Activated gamma-delta T cell treated with anti-CD3 and anti-CD28 coated beads, Interleukin-2, amount 50 U/mL, for 16 hours (primary cell): ENCODE measurements at places on chromosomes 11 and 22.

- DNase-seq, result no peak
These were observed 25.7 kb downstream of the TTC12 start for GRCh38 chr11:113339929-113340589.

GRCh38 chr22:37433786-37434185 is 6.5 kb upstream of the ELFN2 start:
- no peak for DNase-seq

DNA sequence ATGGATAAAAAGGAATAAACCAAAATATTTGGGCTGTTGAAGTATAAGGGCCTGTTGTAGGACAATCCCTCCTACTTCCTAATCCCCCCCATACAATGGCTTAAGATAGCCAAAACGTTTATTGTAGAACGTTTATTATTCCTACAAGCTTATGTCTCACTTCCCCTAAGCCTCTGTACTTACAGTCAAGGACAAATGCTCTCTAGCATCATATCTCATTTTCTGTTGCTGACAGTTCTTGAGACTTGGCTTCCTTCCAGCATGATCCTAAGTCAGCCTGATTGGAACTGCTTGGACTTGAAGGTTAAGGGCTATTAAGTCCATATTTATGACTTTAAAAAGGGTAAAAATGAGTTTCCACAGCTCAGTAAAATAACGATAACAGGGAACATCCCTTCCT is 8.8 kb downstream of the MISFA start:
- no peak for DNase-seq

DNA sequence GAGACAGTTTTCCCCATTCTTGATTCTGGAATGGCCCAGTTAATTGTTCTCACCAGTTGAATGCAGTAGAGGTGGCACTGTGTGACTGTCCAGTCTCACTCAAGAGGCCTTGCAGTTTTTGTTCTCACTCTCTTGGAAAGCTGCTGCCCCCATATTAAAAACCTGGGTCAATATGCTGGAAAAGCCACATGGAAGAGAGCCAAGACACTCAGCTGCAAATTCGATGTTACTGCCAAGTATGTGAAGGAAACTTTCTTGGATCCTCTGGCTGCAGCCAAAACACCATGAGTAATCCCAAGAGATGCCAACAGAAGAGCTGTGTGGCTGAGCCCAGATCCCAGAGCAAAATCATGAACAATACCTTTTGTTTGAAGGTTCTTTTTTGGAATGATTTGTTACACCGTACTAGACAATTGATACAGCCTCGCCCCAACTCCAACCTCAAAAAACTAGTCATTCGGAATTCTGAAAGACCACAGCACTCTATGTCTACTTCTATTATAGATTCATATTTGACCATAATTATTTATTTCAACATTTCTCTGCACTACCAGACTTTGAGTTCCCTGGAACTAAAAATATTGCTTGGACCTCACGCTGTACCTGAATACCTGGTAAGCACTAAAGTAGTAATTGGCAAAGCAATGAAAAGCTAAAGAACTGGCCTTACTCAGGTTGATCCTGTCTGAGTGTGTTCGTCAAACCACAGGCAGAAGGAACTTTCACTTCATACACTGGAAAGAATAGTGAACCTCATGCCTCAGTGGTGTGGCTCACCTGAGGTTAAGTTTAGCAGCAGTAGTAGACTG is 378.8 kb downstream of the ETS1 start:
- DNase-seq, result no peak

DNA sequence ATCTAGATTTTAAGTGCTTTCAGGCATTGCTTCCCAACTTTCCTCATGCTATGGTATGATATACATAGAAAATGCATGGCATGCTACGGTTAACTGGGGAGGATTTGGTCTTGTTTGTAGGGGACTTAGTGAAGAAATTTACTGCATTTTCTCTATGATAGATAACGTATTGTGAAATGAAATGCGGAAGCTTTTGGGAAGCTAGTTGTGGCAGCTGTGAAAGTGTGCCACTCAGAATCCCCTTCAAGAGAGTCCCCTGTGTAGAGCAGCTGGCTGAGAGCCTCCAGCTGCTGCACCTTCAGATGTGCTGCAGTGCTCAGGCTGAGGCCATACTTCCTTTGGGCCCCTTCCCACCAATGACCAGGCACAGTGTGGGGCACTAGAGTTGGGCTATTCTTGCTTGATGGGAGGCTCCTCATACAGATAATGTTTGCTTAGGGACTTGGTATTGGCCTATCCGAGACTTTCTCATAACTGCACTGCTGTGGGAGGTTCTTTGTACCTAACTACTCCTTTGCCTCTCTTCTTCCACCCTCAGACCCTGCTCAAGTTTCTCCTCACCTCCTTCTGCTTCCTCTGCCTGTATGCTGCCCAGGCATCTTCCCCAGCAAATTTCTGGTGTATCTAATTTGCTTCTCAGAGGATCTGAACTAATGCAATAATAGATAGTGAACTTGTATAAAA is 67.3 kb downstream of the HIPK3 start:
- no peak for DNase-seq

GRCh38 chr22:39923696-39924095 is 22.8 kb downstream of the GRAP2 start:
- no peak for DNase-seq

GRCh38 chr11:65386307-65387140 is at the start of gene FRMD8:
Gene FRMD8 (plus strand): TSS chr11:65386637. CDS start chr11:65387037, 400 bp downstream.
- peak; percentile 80 for DNase-seq
